ENCODE measurements at places on chromosomes 5 and 9.
A peak's percentile ranks its signal among the peaks of the same experiment; 100 is the strongest.

DNA sequence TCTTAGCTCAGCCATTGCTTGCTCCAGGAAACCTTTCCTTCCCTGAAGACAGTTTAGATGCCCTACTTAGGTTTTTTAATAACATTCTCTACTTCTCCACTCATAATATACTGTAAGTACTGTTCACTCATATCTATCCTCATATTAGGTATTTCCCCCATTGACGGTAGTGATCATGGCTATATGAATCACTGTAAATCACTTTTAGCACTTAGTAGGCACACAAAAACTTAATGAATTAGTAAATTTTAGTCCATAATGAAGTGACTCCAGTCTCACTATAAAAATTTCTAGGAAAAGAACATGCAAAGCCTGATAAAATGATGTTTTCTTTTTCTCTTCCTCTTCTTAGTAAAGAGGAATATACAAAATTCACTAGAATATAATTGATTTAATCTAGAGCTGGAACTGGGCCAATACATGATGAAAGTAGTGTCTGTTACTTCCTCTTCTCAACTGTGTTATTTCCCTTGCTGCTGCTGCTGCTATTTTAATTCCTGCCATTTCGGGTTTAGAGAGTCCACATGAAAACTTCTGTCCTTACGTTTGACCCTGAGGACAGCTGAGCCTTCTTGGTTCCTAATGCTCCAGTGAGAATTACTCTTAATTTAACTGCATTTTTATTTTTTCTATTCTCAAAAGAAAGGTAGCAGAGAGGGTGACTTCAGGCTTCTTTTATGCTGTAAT, 73.5 kb downstream of the LNPEP start:
- DNase-seq, result no peak

DNA sequence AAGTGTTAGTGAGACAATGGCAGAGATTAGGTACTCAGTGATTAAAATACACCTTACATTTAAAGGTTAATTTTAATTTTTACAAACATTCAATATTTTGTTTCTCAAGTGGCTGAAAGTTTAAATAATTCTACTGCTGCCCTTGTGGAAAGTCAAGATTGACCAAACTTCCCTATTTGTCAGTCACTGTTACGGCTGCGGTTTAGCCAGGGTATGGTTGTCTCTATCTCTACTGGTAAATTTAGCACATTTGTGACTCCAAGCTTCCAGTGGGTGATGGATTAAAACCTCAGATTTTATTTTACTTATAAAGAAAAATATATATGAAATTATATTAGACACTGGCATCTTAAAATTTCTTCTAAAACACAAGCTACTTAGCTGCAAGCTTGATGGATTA, 368.4 kb downstream of the CDH18 start:
- no peak for DNase-seq

DNA sequence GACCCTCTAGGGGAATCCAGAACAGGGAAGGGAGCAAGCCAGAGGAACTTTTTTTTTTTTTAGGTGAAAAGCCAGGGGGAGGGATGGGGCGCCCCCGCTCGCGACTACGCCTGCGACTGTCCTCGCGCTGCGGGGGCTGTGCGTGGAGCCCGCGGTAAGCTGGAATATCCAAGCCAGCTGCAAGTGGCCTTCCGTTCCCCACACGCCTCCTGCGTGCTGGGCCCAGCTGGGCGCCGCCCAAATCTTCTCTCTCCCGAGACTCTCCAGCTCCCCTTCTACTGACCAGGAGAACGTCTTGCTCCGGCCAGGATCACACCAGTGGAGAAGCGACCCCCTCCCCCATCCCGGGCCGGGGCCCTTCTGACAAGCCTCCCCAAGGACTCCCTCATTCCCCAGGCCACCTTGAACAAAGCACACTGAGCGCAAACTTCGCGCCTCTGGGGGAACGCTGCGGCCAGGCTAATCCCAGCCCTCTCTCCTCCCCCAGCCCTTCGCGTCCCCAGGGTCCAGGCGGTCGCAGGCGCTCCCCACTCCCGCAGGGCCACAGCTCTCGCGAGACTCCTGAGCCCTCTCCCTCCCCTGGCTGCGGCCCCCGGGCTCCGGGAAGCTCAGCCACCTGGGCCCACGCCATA, 6.6 kb downstream of the BARX1 start:
- DNase-seq, result no peak

GRCh38 chr5:54653956-54654614, 136.5 kb downstream of the SNX18 start:
- DNase-seq, result no peak

DNA sequence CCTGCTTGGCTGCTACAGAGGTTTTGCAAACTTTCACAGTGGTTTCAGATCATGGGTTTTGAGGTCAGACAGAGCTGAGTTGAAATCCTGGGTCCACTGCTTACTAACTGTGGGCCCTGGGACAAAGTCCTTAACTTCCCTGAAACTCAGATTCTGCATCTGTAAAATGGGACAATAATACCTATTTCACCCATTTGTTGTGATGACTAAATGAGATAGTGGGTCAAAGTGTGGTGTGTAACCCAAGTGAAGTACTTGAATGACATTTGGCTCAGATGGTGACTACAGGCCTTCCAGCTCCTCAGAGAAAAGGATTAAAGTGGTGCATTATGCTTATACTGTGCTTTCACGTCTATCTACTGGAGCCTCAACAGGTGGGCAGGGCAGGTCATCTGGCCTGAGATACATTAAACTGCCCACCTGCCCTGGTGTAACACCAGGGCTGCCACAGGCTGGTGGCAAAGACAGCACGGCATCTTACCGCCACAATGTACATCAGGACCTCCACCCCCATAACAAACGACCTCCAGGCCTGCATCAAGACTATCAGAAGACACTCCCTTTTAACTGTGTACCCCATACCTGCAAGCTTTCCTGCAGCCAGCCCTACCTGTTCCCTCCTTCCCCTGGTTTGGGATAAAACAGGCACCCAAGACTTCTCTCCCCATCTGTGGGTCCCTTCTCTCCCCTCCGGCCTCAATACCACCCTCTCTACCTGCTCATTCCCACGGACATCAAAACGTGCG, 846 bp upstream of the TRAF1 start:
- DNase-seq, result no peak

DNA sequence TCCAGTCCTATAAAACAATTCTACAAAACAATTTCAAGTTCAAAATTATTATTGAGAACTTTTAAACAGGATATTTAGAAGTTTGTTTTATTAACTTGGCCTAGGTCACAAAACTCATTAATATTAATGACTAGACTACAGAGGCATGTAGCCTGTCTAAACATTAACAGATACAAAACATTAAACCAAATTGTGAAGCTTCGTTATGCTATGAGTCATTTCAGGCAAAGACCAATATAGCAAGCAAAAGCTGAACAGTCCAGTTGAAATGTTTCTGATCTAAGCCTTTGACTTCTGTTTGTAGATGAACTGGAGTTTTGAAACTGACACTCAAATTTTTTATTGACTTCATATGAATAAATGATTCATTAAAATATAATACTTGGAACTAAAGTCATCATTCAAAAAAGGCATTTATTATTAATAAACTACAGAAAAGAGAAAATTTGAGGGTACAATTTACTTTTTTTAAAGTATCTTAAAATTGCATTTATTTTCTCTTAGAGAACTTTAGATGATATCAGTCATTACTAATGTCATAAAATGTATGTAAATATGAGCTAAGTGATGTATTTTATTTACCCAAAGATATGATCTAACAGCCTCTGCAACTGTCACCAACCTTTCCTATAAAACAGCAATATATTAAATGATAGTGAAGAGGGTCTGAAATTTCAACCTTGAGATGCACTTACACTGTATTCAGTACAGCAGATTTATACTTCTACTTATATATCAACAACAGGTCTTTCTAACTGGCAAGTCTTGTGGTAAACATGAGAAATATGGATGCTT, 188.8 kb downstream of the COMMD10 start:
- DNase-seq, result peak; percentile 54

DNA sequence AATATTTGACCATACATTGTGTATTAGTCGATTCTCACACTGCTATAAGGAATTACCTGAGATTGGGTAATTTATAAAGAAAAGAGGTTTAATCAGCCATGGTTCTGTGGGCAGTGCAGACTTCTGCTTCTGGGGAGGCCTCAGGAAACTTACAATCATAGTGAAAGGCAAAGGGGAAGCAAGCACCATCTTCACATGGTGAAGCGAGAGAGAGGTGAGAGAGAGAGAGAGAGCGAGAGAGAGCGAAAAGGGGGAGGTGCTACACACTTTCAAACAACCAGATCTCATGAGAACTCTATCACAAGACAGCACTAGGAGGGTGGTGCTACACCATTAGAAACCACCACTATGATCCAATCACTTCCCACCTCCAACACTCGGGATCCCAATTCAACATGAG, 4.1 kb upstream of the GRAMD2B start:
- DNase-seq, result no peak

- DNase-seq, result no peak
These were observed 8.9 kb downstream of the SRP19 start for GRCh38 chr5:112869948-112870347.

GRCh38 chr5:141150224-141150992, 551 bp downstream of the PCDHB6 start:
- no peak for DNase-seq

GRCh38 chr9:131448818-131449217, 53.9 kb upstream of the POMT1 start:
- DNase-seq, result no peak

GRCh38 chr5:134649163-134649835, 714 bp downstream of the SEC24A start:
- DNase-seq, result no peak

DNA sequence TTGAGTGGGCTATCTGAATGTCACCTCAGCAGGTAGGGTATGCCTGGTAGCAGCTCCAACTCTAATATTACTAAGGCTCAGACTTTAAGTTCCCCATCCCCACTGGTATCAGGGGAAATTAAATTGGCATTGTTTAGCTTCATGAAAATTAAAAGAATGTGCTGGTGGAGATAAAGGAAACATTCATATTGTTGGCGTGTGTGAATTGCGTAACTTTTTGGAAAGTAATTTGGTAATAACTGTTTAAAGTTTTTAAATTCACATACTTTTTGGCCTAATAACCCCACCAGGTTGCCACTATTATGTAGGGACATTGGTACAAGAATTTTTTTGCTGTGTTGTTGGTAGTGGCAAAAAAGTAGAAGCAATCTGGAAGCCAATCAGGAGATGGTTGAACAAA, 29.4 kb downstream of the TNPO1 start:
- DNase-seq, result no peak

GRCh38 chr5:142364251-142365145, 39.7 kb upstream of the SPRY4 start:
- DNase-seq, result no peak

DNA sequence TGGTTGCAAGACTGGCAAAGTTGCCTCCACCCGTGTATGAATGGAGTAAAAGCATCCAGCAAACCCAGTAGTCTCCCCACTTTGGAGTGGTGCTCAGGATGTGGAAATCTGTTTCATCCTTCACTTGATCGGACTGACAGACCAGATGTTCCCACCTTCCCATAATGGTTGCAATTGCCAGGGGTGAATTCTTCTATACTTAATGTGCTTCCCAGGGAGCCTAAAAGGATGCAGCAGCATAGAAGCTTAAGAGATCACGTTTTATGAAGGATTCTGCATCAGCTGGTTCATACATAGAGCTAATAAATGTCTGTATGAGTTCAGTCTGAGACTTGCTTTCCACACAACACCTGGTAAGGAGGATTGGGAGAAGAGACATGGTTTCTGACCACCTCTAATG, 198.8 kb upstream of the S1PR3 start:
- DNase-seq, result no peak

GRCh38 chr5:124698770-124699169, 47.7 kb downstream of the ZNF608 start:
- DNase-seq, result no peak

DNA sequence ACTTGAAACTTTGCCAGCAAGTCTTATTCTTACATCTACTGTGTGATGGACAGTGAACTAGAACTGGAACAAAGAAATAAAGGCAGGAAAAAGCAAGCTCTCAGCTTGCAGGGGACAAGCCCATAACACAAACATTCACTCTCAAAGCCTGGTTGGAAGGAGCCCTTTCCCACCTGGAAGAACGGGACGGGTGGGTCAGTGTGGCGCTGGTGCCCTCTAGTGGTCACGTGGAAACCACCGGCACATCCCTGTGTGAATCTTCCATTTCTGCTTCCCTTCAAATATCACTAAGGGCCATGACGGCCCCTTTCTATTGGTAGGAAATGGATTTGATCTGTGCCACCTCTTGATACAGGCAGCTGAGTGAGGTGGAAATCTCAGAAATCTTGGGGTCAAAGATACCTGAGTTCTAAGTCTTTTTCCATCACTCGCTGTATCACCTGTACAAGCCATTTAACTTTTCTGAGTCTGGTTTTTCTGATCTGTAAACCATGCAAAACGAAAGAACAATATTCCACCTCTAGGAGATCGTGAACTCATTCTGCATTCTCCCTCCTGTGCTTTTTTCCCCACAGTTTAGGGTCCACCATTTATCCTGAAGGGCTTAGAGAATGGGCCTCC, 211.6 kb downstream of the MSX2 start:
- peak; percentile 20 for DNase-seq

DNA sequence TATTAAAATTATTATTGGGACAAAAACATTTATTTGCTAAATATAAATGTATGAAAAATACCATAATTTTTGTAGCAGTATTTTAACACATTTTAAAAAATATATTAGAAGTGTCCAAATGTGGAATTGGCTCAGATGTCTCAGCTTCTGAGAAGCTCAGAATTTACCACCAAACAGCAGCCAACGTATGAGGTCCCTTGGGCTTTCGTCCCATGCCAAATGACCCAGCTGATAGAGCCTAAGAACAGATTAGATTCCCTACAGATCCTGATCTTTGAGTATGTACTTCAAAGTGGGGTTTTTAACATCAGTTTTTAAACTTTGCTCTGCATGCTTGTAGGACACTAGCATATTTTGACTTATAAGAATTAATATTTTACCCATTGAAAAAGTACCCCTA, 77.3 kb upstream of the RPS23 start:
- no peak for DNase-seq

GRCh38 chr9:69249337-69249736, 75.3 kb downstream of the TJP2 start:
- no peak for DNase-seq

DNA sequence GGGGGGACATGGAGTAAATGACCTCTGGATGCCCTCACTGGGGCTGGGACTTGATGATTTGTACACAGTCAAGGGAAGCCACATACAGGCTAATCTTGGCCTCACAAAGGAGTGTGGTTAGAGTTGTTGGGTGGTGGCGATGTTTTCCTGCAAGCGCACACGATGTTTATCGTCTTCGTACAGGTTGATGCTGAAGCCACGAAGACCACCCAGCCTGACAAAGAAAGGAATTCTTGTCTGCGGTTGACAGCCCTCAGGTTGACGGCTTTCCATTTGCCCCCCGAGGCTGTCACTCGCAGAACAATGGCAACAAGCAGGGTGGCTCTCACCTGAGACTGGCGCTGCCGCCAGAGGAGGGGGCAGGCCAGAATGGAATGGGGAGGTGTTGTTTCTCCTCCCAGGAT, 14.1 kb upstream of the XPA start:
- no peak for DNase-seq

GRCh38 chr5:17828681-17829080, 194.4 kb downstream of the TAF11L14 start:
- DNase-seq, result no peak

GRCh38 chr9:91156451-91157234, 205.1 kb downstream of the AUH start:
- no peak for DNase-seq

Measured in RCC 7860 (cell line).